ENCODE measurements at places on chromosomes 7 and 10.

- DNase-seq, result no peak
These were observed 30.2 kb upstream of the EZH2 start for GRCh38 chr7:148914208-148914777.

DNA sequence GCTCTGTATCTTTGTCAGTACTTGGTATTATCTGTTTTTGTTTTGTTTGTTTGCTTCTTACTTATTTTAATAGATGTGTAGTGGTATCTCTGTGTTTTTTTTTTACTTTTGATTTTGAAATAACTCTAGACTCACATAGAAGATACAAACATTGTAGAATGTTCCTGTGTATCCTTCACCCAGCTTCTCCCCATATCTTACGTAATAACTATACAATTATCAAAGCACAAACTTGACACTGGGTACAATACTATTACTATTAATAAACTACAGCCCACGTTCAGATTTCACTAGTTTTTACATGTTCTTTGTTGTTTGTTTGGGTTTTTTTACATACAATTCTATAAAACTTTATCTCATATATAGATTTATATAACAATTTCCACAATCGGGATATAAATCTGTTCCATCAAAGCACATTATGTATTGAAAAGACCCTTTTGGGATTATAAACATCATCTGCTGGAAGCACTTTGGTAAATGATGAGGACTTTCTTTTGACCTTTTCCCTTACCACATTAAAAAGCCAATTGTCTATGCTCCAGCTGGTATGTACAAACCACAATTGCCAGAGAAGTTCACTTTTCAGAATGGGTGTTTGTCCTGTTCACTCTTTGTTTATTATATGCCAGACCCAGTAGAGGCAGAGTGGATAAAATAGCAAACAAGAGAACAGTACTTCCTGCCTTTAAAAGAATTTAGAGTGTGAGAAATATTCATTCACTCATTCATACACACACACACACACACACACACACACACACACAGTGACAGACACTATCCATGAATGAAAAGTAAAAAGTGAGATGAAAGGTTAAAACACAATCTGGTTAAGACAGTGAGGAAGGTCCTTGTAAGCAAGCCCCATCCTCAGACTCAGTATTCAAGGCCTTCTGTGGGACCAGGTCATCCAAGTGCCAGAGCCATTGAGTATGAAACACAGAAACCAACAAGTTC lies 113.0 kb downstream of the SGMS1 start:
- no peak for DNase-seq

GRCh38 chr10:44985175-44985681 lies 6.6 kb upstream of the DEPP1 start:
- DNase-seq, result no peak

- no peak for DNase-seq
These were observed 71.1 kb upstream of the ABLIM1 start for GRCh38 chr10:114729103-114729659.

GRCh38 chr7:28102797-28103196 lies 77.8 kb downstream of the JAZF1 start:
- DNase-seq, result no peak

DNA sequence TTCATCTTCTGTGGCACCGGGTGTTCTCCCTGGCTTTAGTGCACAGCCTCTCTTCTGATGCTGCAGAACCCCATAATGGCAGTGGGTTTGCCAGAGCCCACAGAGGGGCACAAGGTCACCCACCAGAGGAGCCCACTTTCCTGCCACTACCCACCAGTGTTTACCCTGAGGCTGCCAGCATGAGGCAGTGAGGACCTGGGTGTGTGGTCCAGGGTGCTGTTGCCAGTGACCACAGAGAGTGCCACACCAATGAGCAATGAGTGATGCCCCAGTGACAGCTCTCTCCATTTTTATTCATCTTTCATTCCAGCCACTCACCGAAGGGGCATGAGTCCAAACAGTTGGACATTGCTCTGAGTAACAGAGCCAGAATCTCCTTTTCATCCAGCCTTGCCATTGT lies 34.8 kb downstream of the MTURN start:
- DNase-seq, result no peak

- no peak for DNase-seq
These were observed 347.8 kb downstream of the ETV1 start for GRCh38 chr7:13641714-13642113.

GRCh38 chr10:79092292-79092896 lies 23.6 kb downstream of the ZMIZ1 start:
- DNase-seq, result no peak

DNA sequence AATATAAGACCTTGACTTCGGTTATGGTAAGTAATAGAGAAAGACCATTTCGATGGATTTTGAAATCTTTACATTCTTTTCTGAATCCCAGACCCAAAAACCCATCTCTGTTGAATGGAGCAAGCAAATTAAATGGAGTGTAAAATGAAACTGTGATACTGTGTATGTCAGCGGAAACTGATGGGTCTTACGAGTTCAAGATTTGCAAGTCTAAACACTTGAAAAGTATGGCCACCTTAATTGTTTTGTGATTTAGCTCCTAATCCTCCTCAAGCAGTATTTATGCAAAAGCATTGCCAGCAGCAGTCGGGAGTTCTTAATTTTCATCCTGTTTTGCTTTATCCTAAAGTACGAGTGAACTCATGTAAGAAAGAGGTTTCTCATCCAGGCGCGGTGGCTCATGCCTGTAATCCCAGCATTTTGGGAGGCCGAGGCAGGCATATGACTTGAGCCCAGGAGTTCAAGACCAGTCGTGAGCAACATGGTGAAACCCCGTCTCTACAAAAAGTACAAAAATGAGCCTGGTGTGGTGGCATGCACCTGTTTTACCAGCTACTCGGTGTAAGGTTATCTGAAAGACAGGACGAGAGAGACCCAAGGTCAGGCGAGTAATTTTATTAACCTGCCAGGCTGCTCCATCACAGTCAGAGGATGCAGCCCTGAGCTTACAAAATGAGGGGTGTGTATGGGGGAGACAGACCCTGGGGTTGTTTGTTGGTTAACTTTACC lies 5.8 kb upstream of the DHTKD1 start:
- no peak for DNase-seq

DNA sequence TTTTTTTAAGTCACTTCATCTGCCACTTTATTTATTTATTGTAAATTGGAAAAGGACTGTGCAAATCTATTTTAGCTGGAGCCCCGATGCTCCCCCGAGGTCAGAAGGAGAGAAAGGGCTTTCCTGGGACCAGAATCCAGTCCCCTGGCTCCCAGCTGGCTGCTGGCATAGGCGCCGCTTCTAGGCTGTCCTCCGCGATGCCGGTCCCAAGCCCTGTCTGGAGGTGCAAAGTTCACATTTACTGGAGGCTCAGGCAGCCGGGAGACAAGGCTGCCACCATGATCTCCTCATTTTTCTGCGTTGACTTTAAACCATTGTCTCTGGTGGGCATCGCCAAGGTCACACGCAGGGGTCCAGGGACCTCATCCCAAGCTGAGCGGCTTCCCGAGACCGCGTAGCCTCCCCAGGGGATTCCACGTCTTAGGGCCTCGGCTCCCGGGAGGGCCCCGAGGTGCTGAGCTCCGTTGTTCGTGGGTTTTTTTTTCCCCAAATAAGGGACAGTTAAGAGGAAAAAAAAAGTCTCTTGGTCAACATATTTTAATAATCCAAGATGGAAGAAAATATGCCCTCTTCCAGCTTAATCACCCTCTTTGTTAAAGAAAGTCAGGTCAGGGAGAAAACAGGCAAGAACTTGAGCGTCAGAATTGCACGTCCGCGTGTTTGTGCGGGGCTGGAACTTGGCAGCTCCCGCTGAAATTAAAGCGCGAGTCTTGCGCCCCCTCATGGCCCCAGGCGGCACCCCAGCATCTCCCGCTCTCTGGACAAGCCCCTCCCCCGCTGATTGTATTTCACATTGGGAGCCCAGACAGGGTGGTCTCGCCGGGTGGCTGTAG lies 11.9 kb downstream of the RGR start:
- DNase-seq, result no peak

- no peak for DNase-seq
These were observed 387.0 kb upstream of the SEMA3D start for GRCh38 chr7:85573844-85574243.

DNA sequence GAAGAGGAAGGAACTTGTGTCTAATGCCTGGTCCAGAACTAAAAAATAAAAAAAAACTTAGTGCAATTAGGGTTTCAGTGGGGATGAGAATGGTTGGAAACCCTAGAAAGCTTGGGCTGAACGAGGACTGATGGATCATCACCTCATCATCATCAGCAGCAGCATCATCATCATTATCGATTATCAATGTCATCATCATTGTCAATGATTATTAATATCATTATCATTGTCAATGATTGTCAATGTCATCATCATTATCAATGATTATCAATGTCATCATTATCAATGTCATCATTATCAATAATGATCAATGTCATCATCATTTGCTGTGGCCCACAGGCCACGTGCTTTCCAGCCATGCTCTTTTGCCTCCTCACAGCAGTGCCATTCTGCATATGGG lies 952.0 kb upstream of the ZNF722 start:
- DNase-seq, result no peak

GRCh38 chr10:21488957-21489446 lies 36.5 kb downstream of the SKIDA1 start:
- DNase-seq, result no peak

DNA sequence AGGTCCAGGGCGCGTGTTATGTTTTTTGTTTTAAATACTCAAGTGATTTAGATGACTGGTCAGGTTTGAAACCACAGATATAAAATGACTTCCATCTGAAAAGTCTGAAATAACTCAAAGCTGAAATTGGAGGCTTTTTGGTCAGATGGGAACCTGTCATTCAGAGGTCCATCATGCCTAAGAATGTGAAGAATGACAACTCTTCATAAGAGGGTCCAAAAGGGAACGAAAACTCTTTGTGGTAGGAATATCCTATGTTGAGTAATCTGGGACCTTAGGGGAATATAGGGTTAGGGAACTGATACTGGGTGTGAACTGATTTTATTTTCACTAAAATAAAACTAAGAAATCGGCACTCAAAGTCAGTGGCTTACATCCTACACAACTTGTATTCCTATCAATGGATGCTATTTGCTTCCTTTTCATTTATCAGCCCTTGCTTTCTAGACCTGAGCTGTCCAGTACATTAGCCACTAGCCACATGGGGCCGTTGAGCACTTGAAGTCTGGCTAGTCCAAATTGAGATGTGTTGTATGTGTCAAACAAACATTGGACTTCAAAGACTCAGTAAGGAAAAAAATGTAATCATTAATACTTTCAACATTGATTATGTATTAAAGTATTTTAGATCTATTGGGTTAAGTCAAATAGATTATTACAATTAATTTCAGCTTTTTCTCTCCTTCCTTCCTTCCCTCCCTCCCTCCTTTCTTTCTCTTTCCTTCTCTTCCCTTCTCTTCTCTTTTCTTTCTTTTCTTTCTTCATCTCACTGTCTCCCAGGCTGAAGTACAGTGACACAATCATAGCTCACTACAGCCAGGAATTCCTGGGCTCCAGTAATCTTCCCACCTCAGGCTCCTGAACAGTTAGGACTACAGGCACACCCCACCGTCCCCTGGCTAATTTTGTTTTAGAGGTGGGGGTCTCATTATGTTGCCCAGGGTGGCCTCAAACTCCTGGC lies 56.5 kb upstream of the KDM7A start:
- DNase-seq, result no peak

DNA sequence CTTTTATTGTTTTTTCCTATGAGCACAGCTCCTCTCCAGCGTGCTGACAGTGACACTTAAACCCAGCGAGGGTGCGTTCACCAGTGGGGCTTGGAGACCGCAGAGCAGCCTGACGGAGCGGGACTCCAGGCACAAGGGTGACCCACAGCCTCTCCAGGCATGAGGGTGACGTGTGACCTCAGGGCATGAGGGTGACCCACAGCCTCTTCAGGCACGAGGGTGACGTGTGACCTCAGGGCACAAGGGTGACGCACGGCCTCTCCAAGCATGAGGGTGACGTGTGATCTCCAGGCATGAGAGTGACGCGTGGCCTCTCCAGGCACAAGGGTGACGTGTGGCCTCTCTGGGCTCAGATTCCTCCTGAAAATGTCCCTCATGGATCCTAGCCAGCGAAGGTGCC lies 164.3 kb upstream of the TCERG1L start:
- peak; percentile 58 for DNase-seq

DNA sequence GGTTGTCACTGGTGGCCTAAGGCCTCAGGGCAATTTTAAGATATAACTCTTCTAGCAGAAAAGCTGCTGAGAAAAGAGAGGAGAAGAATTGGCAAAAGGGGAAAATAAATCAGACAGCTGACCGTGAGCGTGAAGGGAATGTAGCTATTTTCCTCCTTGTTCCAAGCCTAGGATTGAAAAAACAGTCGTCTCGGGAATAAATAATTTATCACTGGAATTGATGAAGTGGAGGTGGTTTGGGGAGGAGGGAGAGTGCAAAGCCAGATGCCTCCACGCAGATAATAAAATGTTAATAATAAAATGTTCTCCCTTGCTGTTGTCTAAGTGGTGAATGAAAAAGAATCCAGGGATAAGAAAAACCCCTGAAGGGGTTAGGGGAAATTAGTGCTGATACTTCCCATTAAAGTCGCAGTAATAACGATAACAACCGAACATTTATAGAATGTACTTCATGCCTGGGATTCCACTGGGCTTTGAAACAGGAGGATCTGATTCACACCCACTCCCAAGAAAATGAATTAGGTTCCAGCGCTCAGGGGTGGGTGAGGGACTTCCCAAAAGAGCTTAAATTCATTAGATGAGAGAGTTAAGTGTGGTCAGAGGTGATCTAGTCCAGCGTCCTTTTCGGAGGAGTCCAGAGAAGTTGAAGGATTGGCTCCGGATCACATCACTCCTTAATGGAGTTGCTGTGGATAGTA lies 27.3 kb downstream of the BAMBI start:
- no peak for DNase-seq

GRCh38 chr10:4407783-4408182 lies 418.2 kb upstream of the AKR1E2 start:
- DNase-seq, result no peak

DNA sequence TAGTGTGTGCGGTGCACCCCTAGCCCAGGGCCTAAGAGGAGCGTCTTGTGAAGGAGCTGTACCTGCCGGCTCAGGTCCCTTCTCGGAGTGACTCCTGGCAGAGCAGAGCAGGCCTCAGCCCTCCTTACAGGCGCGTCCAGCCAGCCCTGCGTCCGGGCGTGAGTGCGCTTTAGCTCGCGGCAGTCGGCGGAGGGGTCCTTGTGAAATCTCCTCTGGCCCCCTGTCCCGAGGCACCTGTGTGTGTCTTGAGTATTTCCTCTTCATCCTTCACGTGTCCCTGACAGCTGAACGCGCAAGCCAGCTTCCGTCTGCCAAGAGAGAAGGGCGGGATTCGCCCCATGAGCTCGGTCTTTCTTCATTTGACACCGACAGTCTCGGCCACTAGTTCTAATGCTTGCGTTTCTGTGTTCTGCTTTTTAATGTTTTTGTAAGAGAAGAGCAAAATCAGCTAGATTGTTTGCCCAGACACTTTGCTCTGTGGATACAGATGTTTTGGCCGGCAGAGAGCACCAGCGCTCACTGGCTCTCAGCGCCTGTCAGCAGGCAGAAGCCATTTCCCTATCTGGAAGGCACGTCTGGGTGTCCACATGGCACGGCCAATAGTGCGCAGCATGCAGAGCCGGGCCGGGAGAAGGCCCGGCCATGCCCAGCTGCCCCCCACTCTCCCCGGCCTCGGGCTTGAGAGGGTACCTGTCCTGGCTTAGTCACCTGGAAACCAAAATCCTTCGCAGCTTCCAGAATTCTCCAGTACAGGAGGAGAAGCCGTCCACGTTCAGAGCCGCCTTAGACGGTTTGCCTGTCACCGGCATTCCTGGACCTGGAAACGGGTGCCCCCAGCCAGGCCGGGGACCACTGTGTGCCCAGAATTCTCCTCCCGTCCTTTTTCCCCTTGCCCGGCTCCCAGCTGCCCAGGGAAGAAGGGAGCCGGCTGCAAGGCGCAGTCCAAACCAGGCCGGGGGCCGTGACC lies 7.0 kb downstream of the GET4 start:
- peak; percentile 68 for DNase-seq

All from left lobe of liver (tissue), 2 donors.